ENCODE measurements at places on chromosomes 13 and 19. TPM values are rescaled to one million over a fixed set of nuclear protein-coding genes. Genes with fewer than 3 reads are reported as not detected.

GRCh38 chr19:8396563-8397203, 6.5 kb downstream of the RAB11B start:
- peak; percentile 39 for DNase-seq

GRCh38 chr13:108650271-108650670, 20.9 kb downstream of the MYO16 start:
- no peak for DNase-seq

DNA sequence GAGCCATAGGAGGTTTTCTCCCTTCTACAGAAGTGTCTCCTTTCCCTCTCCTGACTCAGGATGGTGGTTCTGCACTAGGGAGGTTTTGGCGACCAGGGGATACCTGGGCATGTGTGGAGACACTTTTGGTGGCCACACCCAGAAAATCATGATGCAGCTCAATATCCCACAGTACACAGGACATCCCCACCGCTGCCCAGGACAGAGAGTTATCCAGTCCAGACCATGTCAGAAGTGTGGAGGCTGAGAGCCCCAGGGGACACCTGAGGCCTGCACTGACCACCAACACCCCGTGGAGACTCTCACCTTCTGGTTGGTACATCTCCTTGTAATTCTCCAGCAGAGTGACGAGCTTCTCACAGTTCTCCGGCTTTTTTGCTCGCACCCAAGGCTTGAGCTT, 16.6 kb downstream of the PEG3 start:
- DNase-seq: no peak

- DNase-seq: no peak
These were observed 1033.6 kb downstream of the SLITRK5 start for GRCh38 chr13:88704600-88705275.

DNA sequence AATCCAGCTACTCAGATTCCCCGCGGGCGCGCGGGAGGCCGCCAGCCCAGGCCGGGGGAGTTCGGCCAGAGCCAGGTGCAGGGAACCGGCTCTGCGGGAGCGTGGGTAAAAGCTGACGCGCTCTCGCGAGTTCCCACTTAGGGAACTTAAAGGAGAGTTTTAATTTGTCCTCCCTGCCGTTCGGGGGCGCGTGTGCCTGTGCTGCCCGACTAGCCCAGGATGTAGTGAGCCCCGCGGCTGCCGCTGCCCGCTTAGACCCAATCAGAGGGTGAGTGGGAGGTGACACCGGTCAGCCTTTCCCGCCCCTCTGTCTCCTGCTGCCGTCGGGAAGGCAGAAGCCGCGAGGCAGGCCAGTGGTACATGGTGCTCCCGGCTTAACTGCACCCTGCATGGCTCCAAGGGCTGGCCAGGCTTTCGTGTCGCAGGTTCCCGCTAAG, 36.0 kb upstream of the NEK3 start:
- peak; percentile 50 for DNase-seq

GRCh38 chr13:98495627-98496478, 81.1 kb downstream of the STK24 start:
- DNase-seq: peak; percentile 46

- DNase-seq: no peak
These were observed 38.3 kb upstream of the C19orf12 start for GRCh38 chr19:29753190-29753933.

DNA sequence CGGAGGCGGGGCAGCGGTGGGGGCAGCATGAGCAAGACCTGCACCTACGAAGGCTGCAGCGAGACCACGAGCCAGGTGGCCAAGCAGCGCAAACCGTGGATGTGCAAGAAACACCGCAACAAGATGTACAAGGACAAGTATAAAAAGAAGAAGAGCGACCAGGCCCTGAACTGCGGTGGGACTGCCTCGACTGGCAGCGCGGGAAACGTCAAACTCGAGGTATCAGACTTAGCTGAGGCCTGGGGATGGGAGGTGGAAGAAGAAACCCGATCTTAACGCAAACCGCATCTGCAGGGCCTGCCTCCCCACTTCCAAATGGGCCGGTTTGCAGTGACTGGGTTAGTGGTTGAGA, 693 bp downstream of the RFXAP start:
- peak; percentile 36 for DNase-seq

DNA sequence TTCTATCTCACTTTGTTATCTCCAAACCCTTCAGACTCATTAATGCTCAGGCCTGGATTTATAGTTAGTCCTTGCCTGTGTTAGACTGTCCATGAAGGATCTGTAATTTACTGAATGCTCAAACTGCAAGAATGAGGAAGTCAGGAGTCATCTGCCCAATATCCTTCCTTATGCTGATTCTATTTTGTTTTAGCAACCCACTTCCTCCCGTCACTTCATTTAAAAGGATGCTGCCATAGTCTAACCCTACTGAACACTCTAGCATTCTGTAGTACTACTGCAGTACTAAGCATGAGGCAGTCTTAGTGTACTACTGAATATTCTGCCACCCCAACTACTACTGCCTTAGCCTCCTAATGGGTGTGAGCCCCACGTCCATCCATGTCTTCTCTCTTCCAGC, 1.5 kb downstream of the FCAR start:
- no peak for DNase-seq

DNA sequence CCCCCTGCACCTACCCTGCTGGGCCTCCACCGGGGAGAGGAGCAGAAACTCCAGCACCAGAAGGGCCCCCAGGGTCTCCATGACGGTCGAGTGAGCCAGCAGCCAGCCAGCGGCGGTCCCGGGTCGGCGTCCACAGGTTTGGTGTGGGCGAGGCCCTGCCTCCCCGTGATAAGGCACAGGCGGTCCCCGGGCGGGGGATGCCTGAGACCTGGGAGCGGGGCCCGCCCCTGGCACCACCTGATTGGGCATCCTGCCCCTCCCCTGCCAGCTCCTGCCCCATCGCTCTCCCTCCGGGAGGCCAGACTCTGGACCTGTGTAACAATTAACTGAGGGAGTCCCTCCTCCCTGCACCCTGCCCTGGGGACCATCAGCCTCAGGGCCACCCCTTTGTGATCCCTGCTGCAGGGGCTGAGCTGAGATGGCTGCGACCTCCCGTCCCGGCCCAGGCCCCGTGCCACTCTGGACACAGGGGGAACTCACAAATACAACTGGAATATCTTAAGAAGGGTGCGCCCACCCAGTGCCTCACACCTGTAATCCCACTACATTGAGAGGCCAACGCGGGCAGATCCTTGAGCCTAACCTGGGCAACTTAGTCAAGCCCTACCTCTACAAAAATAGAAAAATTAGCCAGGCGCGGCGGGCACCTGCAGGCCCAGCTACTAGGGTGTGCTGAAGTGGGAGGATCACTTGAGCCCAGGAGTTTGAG, at the start of gene SMIM24:
TSS of gene SMIM24 (minus strand) at position 143 of the 709 bp plus-strand sequence. CDS start at position 81, 62 bp downstream.
- no peak for DNase-seq

Gene PRSS57
- not detected for total RNA-seq

Gene NKPD1
- total RNA-seq: under 0.01 TPM

Gene DIRAS1
- total RNA-seq: 2.5 TPM

Gene KLHL1
- total RNA-seq: not detected

Gene ZNF525
- total RNA-seq: 6.7 TPM

Gene XAB2
- total RNA-seq: 29.9 TPM

Gene KASH5
- not detected for total RNA-seq

Gene RGCC
- total RNA-seq: 6.1 TPM

Gene PCDH20
- total RNA-seq: not detected
